ENCODE measurements at places on chromosomes 12 and 14.
A peak's percentile ranks its signal among the peaks of the same experiment; 100 is the strongest.

- no peak for DNase-seq
Measured at GRCh38 chr12:11576104-11576503, 73.4 kb upstream of the ETV6 start.

GRCh38 chr12:30514666-30515065 is 181.0 kb downstream of the IPO8 start:
- DNase-seq = no peak

DNA sequence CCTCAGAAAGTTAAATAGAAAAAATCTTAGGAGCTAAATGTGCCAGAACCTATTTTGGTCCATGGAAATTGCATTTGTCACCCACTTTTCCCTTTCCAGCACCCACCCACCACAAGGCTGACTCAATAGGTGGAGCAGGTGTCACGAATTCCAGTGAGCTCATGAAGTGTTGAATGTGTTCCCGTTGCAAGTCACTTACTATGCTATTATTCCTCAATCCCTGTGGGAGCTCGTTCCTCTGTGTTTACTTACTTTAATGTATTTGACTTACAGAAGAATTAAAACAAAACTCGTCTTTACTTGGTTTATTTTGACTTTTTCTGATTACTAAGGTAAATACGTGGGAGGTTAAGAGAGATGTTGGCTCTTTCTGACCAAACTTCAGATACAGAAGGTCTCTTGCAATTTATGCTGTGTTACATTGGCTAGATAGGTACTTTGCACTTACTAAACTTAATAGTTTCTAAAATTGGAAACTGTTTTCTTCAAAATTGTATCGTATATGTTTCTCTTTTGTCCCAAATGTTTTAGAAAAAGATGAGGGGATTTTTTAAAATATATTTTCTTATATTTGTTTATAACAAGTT is 269.4 kb upstream of the NOVA1 start:
- DNase-seq = no peak

DNA sequence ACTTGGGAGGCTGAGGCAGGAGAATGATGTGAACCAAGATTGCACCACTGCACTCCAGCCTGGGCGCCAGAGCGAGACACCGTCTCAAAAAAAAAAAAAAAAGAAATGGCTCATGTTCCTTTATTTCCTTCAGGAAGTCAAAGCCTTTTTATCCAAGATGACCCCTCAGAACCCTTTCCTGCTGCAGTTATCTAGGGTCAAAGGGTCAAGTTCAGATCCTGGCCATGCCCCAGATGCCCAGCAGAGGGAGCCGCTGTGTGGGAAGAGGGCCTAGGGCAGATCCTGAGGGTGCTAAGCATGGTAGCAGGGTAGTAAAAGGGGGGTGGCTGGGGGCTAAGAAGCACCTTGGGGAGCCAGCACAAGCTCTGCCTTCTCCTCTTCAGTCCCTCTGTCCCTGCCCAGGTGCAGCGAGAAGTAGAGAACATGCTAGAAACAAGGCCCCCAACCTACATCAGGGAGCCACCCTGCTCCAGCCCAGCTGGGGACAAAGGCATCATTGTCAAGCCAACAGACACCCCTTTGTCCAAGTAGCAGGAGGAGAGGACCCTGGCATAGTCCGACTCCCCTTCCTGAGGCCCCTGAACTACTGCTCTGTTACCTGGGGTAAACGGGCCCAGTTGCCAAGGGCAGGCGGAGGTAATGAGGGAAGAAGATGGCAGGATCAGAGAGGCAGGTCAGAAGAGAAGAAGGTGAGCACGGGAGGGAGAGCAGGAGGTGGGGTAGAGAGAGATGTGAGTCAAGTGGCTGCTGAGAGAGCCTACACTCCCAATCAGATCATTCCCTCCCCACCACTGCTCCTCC is 6.5 kb downstream of the NFE2 start:
- peak; percentile 48 for DNase-seq

DNA sequence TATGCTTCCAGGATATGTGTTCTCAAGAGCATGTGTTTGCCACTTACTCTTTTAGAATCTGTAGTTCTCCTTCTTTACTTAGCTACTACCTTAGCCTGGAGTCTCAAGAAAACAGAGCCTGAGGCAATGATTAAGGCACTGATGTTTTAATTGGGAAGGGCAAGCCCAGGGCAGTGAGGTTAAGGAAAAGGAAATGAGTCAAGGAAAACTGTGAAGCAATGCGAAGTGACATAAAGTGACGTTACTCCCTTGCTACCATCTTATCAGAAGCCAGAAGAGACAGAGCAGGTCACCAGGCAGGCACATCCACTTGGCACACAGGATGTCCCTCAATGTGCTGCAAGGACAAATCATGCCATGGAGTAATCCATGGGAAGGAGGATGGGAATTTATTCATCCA is 11.3 kb upstream of the EML5 start:
- no peak for DNase-seq

GRCh38 chr12:5348491-5348890 is 83.4 kb upstream of the NTF3 start:
- DNase-seq = no peak

GRCh38 chr14:32366986-32367385 is 37.9 kb downstream of the AKAP6 start:
- no peak for DNase-seq

- DNase-seq = no peak
Measured at GRCh38 chr12:2169940-2170339, 117.2 kb downstream of the CACNA1C start.

GRCh38 chr12:111792155-111792855 is 25.6 kb downstream of the ALDH2 start:
- no peak for DNase-seq

GRCh38 chr12:112549031-112549430 is 130.3 kb downstream of the PTPN11 start:
- DNase-seq = no peak

GRCh38 chr14:77120771-77121743 is 20.5 kb downstream of the ZDHHC22 start:
- no peak for DNase-seq

- DNase-seq = no peak
Measured at GRCh38 chr12:92504594-92504981, 198.2 kb upstream of the PLEKHG7 start.

GRCh38 chr14:29743531-29743930 is 184.1 kb downstream of the PRKD1 start:
- DNase-seq = no peak

DNA sequence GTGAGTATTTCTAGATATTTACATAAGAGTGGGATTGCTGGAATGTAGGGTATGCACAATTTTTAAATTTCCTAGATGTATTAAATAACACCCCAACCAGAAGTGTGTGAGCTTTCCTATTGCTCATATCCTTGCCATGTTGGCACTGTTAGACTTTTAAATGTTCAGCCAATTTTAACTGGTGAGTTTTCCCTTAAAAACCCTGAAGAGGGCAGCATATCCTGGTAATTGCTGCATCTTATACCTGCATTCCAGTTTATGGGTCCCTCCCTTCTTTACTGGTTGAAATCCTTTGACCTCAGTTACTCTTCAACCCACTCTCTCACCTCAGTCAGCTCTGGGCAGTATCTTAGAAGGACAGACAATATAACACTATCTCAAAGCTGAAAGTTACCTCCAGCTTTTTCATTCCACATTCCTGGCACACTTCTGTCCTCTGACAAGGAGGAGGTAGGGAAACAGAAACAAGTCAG is 270.6 kb downstream of the PAWR start:
- no peak for DNase-seq

- no peak for DNase-seq
Measured at GRCh38 chr12:106093246-106093645, 45.5 kb downstream of the NUAK1 start.

DNA sequence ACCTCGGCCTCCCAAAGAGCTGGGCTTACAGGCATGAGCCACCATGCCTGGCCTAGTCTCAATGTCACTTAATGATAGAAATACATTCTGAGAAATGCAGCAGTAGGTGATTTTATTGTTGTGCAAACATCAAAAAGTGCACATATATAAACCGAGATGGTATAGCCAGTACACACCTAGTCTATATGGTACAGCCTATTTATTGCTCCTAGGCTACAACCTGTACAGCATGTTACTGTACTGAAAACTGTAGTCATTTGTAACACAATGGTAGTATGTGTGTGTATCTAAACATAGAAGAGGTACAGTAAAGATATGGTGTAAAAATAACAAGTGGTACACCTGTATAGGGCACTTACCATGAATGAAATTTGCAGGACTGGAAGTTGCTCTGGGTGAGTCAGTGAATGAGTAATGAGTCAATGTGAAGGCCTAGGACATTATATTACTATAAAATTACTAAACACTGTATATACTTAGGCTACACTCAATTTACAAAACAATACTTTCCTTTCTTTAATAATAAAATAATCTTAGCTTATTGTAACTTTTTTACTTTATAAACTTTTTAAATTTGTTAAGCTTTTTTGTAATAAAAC is 166.7 kb upstream of the SYT1 start:
- DNase-seq = no peak

DNA sequence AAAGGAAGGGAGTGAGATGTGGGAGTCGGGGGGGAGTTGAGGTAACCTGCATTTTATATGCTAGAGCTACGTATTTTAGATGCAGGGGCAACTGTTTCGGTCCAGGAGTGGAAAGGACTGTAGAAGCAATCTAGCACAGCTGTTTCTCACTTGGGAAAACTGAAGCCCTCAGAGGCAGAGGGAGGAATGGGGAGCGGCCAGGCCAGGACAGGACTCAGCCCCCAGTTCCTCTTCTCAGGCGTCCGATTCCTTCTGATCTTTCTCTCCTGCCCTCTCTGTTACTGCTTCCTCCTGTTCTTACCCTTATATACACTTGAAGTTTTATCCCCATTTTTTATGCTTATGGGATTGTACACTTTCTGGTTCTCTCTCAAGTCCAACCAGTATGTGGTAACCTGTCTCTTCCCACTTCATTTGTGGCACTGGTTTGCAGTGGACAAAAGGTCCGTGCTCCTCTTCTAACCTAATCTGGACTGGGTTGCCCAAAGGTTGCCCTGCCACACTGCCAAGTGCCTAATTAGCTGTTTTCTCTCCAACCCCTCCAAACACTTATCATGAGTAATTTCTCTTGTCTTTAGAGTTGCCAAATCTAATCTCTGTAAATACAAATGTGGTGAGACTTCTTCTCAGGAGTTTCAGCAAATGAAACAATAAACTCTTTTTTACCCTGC is 16.2 kb downstream of the LPCAT3 start:
- no peak for DNase-seq

DNA sequence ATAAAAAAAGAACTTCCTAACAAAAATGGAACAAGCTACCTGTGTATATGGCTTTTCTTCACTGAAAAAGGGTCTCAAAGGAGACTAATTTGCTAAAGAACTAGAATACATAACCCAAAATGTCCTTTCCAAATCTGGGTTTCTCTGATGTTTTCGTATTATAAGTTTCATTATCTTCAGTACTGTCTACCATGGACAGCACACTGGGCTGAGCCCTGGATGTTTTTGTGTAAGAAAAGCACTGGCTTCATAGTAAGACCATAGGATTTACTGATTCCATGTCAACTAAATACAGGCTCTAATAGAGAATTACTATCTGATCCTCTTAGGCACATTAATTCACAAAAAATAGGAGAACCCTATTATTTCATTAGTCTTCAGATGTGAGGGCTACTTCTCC is 94.3 kb upstream of the GPHB5 start:
- no peak for DNase-seq

- no peak for DNase-seq
Measured at GRCh38 chr12:91637789-91638624, 455.4 kb upstream of the DCN start.

Measured in omental fat pad (tissue), 4 donors.